Breast epithelium (tissue), 4 donors: ENCODE measurements at places on chromosomes 4 and X.

DNA sequence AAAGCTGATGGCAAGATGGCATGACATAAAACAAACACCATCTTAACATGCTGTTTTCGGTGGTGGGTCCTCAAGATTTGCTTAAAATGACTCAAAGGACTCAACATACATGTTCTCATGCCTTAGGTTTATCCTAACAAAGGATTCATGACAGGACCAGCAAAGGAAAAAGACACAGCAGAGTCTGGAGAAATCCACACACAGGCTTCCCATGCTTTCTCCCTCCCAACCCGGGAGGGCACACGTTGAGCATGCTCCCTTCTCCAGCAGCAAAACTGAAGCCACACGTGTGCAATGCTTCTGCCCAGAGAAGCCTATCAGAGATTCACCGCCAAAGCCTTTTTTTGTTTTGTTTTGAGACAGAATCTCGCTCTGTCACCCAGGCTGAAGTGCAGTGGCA, 39.9 kb downstream of the SAT1 start:
- no peak for DNase-seq
- H3K36me3 ChIP-seq: no peaks in the 10 kb centered on the region
- H3K27me3 ChIP-seq: peaks cover 12% of the 10 kb centered on the region
- H3K4me1 ChIP-seq: no peaks in the 10 kb centered on the region
- no peak overlapping the region for H3K27ac ChIP-seq

GRCh38 chrX:12463052-12463451, 324.8 kb downstream of the FRMPD4 start:
- H3K27me3 ChIP-seq: no peaks in the 10 kb centered on the region
- H3K4me3 ChIP-seq: no peak overlapping the region
- DNase-seq: no peak
- H3K27ac ChIP-seq: no peak overlapping the region
- H3K36me3 ChIP-seq: no peaks in the 10 kb centered on the region

DNA sequence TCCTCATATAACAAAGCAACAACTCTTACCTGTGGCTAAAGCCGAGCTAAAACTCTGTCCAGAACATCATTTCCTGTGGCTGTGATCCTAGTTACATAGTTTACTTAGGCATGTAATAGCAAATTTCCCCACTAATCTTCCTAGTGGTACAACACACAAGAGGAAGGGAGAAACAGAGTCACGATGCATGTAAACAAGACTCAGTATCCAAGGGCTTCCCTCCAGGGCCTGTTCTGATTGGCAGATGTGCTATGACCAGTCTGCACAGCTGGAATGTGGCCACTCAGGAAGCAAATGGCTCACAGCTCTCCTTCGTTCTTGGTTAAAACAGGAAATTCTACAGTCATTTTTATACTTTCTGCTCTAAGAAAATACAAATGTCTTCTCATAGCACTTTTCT, 49.2 kb upstream of the PRSS48 start:
- peak overlapping the region; percentile 52 for H3K4me3 ChIP-seq
- no peaks in the 10 kb centered on the region for H3K4me1 ChIP-seq
- H3K36me3 ChIP-seq: no peaks in the 10 kb centered on the region

GRCh38 chr4:176999935-177000543, 207.3 kb upstream of the VEGFC start:
- no peak overlapping the region for H3K27ac ChIP-seq
- H3K36me3 ChIP-seq: no peaks in the 10 kb centered on the region
- no peaks in the 10 kb centered on the region for H3K4me1 ChIP-seq
- no peaks in the 10 kb centered on the region for H3K27me3 ChIP-seq
- no peak for DNase-seq
